NCI-H526 (cell line): ENCODE measurements at places on chromosomes 2 and 18.
A peak's percentile ranks its signal among the peaks of the same experiment; 100 is the strongest.

DNA sequence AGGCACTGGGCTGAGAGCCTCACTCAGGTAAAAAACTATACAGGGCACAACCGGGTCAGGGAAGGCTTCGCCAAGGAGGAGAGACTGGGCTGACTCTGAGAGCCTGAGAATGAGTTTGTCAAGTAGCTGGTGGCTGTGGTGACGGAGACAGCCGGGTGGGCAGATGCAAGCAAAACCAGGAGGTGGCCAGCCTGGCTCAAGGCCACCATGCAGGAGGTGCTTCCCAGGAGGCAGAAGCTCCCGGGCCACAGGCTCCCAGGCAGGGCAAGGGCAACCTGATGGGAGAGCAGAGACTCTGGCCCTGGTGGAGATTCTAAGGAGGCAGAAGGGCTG is 2.9 kb upstream of the INHBB start:
- DNase-seq = no peak

DNA sequence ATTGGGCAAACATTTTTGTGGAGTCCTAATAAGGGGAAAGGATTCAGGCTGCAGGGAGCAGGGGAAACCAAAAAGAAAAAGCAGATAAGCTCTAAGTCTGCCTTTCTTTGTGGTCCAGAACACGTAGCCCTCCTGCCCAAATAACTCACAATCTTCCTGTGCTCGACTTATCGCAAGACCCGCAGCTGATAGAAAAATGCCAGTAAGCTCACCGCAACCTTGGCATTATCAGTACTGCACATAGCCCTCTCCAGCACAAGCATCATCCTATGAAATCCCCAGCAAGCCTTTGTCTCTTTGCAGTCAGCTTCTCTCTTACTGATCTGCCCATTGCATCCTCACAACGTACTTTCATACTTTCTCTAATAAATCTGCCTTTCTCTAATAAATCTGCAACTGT is 202.4 kb upstream of the HNRNPA3 start:
- no peak for DNase-seq

- no peak for DNase-seq
Observed at GRCh38 chr18:8749492-8749891, 44.1 kb downstream of the MTCL1 start.

DNA sequence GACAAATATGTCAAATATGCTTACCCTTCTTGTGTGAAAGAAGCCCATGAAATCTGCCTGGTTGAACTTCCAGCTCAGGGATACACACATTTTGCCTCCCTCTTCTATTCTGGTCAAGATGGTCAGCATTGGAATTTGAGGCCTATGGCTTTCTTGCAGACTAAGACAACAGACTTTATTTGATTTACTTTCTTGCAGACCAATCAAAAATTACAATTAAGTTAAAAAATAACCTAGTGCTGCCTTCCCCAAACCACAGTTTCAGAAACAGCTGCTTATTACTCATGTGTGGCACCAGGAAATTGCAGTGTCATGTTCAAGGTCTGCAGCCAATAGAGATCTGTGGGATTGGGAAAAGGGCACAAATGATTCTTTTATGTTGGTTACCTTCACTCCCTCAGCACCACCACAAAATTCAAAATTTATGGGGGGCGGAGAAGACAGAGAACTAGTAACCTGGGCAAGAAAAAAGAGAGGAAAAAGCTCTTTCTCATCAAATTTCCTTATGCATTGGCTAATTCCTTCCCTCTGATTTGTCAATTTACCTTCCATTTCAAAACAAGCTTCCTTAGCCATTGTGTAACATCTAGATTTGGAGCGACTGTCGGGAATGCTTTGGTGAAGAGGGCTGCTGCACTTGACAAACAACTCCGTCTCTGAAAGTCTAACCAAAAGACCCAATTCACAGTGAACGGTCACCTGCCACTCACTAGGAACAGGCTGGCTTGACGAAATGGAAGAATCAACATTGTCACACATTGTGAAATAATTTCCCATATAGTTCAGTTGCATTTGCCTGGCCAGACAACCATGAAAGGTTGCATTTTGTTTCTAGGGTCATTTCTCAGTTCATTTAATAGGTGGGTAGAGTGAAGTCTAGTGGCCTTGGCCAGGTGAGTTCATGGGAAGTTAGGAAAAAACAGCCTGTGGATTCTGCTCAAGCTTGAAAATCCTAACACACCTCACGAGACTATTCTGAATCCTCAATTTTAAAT is 100.4 kb upstream of the FZD5 start:
- DNase-seq = no peak

DNA sequence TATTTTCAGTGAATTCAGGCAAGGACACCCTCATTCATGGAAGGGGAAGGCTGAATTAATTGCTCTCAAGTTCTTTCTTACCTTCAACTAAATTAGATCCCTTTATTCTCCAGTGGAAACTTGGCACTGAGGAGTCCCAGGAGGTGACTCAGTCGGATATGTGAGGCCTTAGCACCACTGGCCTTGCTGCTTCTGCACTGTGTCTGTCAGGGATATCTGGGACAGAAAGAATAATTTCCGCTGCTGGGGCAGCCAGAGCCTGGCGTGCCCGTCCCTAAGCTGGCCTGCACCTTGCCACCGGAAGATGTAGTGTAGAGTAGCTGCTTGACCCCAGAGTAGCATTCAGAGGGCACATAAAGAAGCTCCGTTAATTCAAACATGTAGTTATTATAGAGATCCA is 53.4 kb downstream of the LIMS1 start:
- no peak for DNase-seq

DNA sequence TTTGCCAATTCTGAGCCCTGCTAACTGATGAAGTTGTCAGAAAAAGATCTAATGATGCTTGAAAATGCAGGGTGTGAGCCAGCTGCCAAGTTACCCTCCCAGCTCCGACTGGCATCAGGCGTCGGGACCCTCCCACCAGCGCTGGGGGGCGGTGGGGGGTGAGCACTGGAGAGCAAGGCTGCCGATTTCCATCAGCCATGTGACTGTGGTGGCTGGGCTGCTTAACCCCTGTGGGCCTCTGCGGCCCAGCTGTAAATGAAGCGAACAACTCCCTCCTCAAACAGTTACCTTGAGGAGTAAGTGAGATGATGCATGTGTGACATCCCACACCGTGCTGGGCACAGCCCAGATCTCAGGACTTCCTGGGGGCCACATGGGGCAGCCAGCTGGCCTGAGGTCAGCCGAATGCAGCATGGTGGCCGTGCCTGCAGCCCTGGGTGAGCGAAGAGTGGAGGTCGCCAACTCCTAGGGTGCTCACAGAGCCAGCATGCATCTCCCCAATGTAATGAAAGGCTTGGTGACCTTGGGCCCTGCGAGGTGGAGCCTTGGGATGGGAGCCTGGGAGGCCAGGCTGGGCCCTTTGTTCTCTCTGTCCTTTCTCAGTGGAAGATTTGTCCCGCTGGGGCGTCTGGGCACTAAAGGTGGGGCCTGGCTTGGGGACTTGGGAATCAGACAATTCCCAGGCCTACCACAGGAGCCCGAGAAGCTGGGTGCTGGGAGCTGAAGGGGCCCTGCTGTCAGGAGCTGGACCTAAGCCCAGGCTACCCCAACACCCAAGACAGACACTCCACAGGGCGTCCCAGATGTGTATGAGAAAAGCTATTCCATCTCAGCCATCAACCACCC is 25.1 kb downstream of the CIB4 start:
- no peak for DNase-seq

DNA sequence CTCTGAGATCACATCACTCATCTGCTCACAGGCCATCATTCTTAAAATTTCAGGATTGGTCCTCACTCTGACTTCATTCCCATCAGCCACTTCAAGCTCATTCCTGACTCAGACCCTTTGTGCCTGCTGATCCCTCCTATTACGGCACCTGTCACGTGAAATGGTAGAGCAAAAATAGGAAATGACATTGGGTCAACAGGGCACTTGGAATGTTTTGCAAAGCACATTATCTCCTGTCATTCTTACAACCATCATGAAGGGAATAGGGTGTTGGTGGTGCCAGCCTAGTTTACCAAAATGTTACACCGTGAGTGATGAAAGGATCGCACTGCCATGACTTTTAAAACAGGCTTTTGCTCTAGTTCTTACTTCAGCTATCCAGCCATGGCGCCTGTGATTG is 61.1 kb downstream of the EIF5B start:
- no peak for DNase-seq

GRCh38 chr2:101809698-101810097 is 112.2 kb downstream of the MAP4K4 start:
- DNase-seq = no peak

- DNase-seq = peak; percentile 53
Observed at GRCh38 chr2:155310589-155310988, 612.1 kb downstream of the KCNJ3 start.

DNA sequence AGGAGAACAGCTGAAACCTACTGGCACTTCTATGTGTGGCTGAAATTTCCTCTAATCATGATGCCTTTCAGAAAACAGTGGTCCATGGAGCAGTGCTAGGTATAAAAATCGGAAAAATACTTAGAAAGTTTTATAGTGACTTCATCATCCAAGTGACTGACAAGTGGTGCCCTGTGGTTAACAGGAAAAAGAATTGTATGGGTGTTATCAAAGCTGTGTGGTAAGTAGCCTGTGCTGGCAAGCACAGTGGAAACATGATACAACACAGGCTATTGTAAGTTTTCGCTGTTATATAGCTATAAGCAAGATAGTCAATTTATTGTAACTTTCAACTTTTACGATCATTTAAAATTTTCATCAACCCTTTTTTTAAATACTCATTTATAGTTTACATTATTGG is 1599.7 kb upstream of the ZEB2 start:
- DNase-seq = peak; percentile 6

GRCh38 chr2:132549935-132550670 is 119.9 kb downstream of the LYPD1 start:
- DNase-seq = no peak

DNA sequence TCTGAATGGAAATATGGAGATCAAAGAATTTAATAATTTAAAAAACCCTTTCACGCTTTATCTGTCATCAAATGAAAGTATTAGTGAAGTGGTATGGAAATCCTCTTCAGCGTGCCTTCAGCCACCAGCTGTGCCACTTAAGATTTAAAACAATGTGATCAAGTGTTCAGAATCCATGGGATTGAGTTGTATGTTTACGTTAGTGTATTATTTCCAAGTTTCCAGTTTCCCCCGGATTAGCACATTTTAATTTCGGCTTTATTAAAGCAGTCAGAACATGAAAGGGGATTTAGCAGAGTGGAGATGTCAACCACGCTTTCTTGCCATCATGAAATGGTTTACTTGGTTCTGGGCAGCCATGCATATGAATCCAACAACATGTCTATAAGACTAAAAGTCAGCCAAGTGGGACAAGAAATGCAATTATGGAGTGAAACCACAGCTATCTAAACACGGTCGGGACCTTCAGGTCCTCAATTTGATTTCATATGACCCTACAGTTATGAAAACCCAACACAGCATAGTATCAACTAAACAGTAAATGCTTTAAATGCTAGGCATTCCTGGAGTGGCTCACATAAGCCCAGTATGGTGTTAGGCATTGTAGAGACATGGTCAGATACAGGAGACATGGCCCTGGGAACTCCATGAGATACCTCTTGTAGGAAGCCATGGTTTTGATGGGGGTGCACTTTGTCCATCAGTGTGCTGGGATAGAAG is 224.9 kb upstream of the EPAS1 start:
- no peak for DNase-seq

DNA sequence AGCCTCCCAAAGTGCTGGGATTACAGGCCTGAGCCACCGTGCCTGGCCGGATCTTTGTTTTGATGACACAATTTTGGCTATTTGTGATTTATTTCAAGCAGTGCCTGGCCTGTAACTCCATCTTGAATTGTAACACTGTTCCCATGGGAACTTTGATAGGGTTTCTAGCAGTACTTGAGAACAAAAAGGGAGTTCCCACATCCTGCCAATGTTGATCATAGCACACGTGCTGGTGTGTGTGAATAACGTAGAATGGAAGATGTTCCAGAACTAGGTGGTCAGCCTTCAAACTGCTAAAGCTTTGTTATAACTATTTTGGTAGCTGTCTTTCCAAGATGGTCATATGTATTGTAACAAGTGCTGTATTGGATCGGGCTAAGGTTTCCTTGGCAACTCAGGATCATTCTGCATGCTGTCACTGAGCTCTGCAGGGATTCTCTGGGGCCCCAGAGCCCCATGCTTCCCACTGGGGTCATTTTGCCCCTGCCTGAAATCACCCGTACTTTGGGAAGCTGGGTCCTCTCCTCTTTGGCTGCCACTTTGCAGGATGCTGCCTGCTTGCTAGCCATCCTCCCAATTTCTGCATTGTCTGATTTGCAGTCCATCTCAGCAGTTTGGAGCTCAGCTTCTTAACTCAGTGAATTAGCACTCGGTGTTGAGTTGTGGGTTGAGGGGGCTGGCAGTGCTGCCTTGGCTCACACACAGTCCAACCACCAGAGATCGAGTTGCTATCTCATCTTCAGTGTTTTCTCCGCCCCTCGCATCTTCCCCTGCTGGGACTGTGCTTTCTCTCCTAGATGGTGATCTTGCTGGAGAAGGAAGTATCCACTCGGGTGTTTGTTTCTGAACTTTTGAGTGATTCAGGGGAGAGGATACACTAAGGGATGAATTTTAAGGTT is 26.8 kb downstream of the SH3RF3 start:
- no peak for DNase-seq

DNA sequence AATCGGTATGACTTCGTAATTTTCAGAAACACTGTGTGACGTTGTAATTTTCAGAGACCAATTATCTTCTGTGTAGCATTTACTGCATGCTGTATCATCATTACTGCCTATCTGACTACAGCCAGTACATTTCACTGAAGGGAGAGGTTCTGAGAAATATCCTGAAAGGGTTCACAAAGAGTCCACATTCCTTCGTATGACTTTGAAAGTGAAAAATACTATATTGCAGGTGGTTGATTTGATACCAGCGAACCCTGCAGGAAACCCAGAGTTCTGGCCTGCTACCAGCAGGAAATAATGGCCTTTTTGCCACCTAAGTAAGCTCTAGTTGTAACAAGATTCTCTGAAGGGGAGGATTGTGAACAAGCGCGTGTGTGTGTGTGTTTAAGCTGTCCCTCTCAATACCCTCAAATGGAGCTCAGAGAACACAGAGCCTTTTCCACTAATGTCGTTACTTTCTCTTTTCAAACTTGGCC is 155.5 kb downstream of the ARHGAP28 start:
- no peak for DNase-seq

DNA sequence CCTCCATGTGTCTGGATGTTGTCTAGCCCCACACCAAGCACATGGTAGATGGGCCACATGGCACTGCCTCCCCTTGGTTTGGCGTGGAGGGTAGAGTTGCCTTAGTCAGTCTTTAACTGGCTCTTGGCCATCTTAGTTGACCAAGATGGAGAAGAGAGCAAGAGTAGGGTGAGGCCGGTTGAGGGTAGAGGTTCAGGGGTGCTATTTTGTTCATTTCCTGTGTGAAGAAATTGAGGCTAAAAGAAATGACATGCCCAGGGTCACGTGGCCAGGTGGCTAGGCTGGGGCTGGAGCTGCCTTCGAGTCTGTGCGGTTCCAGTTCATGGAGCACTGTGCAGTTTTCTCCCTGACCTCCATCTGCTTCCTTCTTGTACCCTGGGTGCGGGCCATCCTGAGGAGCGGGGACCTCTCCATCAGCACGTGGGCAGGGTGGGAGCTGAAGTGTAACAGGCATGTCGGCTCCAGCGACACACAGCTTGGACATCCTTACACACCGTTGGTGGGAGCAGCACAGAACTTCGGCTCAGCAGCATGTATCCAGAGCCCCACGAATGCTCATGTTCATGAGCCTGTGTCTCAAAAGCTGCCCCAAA is 213.2 kb downstream of the GBX2 start:
- no peak for DNase-seq
